Pancreas (tissue), 10 donors: ENCODE measurements at places on chromosomes 12 and 14. TPM values are rescaled to one million over a fixed set of nuclear protein-coding genes. Genes with fewer than 3 reads are reported as not detected.

RPS6KL1 gene
- polyA plus RNA-seq, result 23.8 TPM

C3AR1 gene
- polyA plus RNA-seq, result 1.4 TPM

CLEC9A gene
- not detected for polyA plus RNA-seq

TMEM179 gene
- 35.3 TPM for polyA plus RNA-seq

OVCH1 gene
- polyA plus RNA-seq, result 0.02 TPM

PARPBP gene
- polyA plus RNA-seq, result 0.53 TPM

RHEBL1 gene
- 0.38 TPM for polyA plus RNA-seq

NYNRIN gene
- 2.7 TPM for polyA plus RNA-seq

ANO4 gene
- polyA plus RNA-seq, result not detected

LMNTD1 gene
- 0.70 TPM for polyA plus RNA-seq

LRRC10 gene
- not detected for polyA plus RNA-seq
